ENCODE measurements at places on chromosomes 2 and 18. TPM values are rescaled to one million over a fixed set of nuclear protein-coding genes. Genes with fewer than 3 reads are reported as not detected.
A peak's percentile ranks its signal among the peaks of the same experiment; 100 is the strongest.

DNA sequence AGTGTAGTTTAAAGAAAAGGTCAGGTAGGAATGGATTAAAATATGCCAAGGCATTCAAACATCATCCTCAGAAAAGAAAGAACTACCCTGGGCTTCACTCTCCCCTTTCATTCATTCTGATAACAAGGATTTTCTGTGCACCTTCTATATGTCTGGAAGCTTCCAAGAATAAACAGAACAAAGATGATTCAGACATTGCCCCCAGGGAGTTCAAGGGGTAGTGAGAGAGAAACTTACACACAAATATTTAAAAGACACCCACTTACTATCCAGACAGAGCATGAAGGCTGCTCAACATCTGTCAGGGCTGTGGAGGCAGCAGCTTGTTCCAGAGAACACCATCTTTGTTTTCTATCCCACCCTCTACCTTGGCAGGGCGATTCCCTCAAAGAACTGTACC, 140.5 kb downstream of the ALK start:
- DNase-seq: no peak

DNA sequence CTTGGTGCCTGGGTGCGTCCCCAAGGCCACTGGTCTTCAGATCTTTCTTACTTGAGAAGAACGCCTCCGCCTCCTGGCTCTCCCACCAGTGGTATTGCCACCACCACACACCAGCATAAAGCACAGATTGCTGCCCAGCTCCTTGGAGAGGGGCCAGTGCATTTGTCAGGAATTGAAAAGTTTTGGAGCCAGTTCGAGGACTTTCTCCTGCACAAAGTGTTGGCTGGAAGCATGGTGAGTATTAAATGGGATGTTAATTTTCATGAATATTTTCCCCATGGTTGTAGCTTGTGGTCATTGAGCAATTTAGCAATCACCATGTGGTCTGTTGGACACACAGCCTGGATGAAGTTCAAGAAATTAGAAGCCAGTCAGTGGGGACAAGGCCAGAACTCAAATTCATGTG, 684.6 kb upstream of the FANCL start:
- no peak for DNase-seq

Gene ANKRD30BL
- total RNA-seq: not detected

- no peak for DNase-seq
These were observed 44.2 kb downstream of the RRM2 start for GRCh38 chr2:10166676-10167292.

DNA sequence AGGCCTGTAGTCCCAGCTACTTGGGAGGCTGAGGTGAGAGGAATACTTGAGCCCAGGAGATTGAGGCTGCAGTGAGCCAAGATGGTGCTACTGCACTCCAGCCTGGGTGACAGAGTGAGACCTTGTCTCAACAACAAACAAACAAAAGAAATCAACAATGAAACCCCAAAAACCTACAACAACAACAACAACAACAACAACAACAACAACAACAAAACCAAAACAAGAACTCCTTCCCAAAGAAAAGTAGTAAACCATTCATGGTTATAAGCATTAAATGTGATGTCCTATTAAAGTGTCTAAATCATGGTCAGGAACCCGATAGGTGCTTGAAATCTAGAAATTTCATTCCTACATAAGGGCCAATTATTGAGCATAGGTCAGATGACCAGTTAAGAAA, 13.5 kb upstream of the IL1R1 start:
- DNase-seq: no peak

DNA sequence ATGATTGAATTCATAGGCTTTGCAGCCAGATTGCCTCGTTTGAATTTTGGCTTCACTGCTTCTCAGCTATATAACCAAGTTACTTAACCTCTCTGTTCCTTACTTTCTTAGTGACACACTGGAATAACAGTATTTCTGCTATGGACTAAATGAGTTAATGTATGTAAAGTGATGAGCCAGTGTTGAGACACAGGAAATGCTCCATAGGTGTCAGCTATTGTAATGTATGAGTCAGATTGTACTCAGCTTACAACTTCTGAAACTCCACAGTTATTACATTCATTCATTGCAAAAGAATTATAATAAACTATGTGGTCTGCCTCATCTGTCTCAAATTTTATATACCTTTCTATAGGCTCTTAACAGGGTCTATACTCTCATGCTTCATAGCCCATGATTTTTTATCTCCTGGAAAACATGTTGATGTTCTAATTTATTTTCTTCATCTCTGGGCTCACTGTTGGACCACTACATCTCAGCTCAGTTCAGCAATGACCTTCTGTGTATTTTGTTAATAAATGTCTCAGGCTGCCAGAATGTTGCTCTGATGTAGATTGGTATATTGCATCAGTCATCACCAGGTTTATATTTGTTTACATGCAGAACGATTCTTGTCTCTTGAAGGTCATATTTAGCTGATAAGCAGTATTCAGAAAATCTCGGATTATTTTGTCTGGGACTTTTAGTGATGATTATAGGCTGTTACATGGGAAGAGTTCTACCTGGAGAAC, 76.2 kb downstream of the MAP3K20 start:
- no peak for DNase-seq

- no peak for DNase-seq
These were observed 1531.9 kb upstream of the ACVR2A start for GRCh38 chr2:146312899-146313298.

- DNase-seq: no peak
These were observed 227.7 kb downstream of the RND3 start for GRCh38 chr2:150259746-150260145.

Gene GDF7
- total RNA-seq: not detected

DNA sequence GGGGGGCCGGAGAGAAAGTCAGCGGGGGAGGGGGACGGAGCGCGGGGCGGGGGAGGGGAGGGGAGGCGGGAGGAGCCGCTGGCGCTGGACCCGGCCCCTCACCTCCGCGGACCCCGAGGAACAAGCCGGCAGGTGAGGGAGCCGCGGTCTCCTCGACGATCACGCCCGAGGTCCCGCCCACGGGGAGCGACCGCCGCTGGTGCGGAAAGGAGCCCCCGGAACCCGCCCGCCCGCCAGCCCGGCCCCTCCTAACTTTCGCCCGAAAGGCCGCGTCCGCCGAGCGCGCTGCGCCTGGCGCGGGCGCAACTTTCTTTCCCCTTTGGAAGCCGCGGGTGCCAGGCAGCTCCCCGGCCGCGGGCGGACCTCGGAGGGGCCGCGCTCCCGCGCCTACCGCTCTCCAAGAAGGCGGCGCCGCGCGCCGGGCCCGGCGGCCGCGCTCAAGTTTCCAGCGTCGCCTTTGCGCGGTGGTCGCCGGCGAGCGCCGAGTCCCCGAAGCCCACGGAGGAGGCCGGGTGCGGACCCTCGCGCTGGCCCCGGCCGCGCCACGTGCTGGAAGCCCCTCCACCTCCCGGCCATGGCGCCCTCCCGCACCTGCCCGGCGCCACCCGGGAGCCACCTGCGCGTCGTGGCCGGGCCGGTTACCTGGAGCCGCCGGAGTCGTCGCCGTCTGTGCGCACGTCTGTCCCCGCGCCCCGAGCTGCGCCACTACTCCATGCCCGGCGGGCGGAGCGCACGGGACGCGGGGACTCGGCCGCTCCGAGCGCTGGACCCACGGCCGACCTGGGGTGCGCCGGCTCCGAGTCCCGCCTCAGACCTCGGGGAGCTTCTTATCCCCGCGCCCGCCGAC, at the start of gene ALKAL2:
TSS of gene ALKAL2 (minus strand) at position 181 of the 847 bp plus-strand sequence. CDS start 256 bp downstream, outside the sequence.
- peak; percentile 6 for DNase-seq

DNA sequence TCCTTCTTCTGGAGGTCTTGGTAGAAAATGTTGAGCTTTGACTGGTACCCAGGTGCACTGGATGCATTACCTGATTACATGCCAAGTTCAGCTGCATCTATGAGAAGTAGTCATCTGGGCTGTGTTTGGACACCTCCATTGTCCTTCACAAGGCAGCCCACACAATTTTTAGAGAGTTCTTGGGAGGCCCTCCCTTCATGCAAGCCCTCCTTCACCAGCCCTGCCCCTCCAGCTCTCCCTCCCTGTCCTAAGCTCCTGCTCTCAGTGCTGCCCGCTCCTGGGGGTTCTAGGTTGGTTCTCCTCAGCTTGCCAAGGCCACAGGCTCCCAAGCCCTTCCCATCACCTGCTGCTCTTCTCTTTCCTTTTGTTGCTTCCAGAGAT, 148.7 kb downstream of the DYSF start:
- no peak for DNase-seq

- DNase-seq: no peak
These were observed 1.1 kb downstream of the CCDC93 start for GRCh38 chr2:118012778-118013177.

Gene RPRM
- total RNA-seq: not detected

GRCh38 chr2:138867341-138867740, 87.2 kb upstream of the NXPH2 start:
- DNase-seq: no peak
